ENCODE measurements at places on chromosomes 3 and 15.

- DNase-seq, result no peak
These were observed 183.2 kb downstream of the MEGF11 start for GRCh38 chr15:66070220-66070934.

DNA sequence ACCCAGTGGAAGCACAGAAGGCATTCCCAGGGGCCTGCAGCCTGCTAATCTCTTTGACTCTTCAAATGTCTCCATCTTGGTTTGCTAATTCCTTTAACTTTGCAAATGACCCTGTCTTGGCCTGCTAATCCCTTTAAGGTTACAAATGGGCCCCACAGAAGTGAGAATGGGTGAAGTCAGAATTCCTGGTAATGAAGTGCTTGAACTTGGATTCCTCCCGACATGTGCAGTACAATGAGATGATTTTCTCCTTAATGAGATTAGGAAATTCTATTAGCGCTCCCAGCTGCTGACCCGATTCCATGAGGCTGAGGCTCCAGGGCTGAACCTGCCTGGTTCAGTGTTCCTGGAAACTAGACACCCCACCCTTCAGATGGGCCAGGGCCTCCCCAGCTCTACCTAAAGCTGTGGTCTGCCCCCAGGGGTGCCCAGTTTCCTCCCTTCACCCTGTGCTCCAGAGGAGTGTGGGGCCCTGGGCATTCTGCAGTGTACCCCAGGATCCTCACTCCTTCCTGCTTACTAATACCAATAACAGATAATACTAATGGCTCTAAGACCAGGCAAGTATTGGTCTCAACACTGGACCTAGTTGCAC, 47.4 kb downstream of the SCN5A start:
- DNase-seq, result no peak

- peak; percentile 67 for DNase-seq
These were observed 107.6 kb upstream of the FXR1 start for GRCh38 chr3:180804916-180805315.

DNA sequence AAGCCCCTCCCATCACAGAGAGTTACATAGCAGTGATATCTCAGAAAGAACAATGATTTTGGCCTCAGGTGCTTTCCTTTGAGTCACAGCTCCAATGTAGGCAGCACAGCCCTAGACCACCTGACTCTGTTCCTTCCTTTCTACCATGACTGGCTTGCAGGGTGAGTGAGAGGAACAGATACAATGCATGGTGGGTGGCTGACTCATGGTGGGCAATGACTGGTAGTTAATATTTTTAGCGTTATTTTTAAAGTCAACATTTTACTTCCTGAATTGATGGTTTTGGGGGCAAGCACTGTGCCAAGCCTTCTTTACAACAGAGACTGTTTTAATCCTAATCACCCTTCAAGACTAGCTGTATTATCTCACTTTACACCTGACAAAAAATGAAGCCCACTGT, 32.8 kb upstream of the ST3GAL6 start:
- DNase-seq, result no peak

DNA sequence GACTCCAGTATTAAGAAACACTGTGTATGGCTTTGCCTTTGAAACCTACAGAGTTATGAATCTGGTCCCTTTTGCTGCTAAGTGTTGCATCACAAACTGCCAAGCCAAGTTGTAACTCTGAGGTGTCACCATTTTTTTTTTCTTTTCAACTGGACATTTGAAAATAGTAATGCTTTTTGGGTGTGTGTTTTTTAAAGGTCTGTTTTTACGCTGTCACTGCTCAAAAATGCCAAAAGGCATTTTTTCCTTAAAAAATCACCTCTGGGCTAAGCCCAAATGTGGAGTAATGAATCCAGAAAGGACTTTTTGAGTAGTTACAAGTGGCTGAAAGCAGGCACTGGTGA, 9.5 kb downstream of the SMAD3 start:
- no peak for DNase-seq

DNA sequence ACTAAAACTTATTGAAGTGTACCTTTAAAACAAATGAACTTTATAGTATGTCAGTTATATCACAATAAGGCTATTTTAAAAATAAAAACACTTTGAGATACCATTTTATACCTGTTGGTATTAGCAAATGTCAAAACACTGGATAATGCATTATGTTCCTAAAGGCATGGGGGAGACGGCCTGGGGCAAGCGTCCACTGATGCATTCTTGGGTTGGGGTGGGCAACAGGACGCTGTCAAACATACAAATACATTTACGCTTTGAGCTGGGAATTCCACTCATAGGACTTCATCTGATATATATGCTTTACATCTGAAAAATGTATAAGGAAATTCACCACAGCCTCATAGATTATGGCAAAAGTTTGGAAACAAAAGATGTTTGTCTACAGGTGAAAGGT, 7.6 kb upstream of the GATA2 start:
- DNase-seq, result no peak

DNA sequence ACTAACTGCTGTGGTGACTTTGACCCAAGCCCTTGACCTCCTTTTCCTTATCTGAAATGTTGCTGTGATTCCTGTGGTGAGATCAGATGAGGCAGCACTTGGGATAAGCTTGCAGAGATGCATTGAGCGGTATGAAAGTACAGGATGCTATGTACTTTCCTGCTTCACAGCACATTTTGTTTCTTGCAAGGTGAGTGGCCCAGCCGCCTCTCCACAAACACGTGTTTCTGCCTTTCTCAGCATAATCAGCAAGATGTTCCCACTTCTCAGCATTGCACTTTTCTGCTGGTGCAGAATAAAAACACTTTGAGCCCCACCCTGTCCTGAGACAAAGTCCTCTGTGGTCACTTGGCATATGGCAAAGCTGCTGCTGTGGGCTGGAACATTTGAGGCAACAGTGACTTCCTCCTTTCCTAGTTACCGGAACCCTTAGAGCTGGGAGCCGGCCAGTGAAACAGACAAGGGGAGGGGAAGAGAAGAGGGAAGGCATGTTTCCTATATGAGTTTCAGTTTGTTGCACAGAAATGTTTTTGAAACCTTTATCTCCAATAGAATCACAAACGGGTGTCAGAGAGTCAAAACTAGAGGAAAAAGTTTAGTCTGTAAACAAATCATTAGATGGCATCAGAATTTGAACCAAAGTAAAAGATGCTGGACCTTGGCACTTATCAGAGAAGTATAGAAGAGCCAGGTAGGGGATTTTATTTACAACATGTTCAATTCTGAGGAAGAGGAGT, 5.0 kb downstream of the NUDT16 start:
- no peak for DNase-seq

DNA sequence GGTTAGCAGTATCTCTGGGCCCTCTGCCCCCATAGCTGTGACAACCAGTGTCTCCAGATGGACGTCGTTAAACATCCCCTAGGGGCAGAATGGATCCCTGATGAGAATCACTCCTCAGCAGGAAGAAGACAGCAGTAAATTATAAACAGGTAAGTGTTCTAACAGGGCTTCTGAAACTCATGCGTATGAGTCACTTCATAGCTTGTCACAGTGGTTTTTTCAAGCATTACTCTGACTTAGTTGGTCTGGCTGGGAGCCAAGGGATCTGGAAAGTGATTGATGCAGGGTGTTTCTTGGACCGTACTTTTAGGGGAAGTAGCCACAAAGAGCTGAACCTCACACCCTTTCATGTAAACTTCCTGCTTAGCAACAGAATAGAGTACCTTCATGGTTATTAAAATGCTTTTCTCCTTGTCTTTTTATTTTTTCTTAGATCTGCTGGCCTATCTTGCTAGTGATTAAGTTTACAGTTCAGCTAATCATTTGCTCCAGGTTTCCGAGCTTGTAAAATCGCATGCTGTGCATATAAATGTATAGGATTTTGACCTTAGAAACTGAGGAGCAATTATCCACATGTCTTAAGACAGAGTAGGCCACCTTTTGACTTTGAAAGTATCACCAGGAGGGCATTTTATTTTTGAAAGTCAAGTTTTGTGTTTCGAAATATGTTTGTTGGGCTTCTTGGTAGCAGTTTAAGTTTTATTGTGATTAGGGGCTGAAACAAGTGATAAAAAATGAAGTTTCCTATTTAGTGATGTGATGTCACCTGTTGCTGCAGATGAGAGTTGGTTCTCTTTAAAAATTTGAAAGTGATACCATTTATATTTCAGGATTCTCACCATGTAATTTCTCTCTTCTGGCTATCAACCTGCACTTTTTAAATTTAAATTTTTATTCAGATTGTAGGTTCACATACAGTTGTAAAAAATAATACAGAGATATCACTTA, 333.9 kb downstream of the PTPRG start:
- no peak for DNase-seq

GRCh38 chr3:10964537-10965167, 27.9 kb upstream of the SLC6A1 start:
- DNase-seq, result no peak

DNA sequence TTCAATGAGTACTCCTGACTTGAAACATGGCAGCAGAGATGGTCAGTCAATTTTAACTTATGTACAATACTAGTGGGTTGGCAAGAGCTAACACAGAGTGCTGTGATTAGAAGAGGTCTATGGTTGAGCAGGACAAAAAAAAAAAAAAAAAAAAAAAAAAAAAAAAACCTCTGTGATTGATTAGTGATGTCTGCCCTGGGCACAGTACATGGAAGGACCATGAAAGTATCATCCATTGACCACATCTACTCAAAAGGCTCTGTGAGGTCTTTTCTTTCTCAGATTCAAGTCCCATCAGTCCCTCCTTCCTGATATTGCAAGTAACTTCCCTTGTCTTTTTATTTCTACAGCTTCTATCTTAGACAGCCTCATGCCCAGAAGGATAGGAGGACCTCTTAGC, 59.6 kb downstream of the NTRK3 start:
- DNase-seq, result no peak

GRCh38 chr3:56855856-56856512, 54.2 kb upstream of the ARHGEF3 start:
- DNase-seq, result no peak

DNA sequence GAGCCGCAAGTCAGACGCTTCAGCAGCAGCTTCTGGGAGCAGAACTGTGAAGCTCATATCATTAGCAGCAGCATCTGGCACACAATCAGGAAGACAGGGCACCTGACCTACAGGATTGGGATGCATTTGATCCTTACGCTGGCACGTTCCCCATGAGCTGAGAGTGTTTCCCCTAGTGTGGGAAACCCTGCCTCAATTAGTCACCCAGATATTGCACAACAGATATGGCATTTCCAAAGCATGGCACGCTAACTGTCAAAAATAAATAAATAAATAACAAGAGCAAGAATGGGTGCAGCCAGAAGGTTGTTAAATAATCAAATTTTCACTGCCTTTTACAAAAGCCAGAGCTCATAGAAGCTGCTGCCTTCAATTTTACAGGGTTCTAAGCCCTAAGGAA, 189.6 kb upstream of the THBS1 start:
- no peak for DNase-seq

GRCh38 chr3:16477521-16477920, 36.0 kb downstream of the RFTN1 start:
- no peak for DNase-seq

DNA sequence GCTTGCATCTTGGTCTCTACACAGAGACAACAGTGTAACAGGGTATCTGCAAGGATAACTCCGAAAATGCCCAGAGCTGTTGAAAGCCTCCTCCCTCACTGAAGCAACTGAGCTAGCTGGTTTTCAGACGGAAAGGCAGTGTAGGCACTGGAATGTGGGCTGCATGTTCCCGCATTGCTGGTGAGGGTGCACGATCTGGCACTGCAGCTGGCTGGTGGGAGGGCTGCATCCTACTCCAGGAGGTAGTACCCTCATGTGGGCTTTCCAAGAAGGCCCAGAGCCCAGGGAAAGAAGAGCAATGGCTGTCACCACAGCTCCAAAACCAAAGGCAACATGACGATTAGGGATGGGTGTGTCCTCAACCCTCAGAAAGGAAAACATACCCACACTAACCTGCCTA, 28.7 kb upstream of the RPS17 start:
- no peak for DNase-seq

- no peak for DNase-seq
These were observed 48.1 kb downstream of the STARD5 start for GRCh38 chr15:81275711-81276392.

DNA sequence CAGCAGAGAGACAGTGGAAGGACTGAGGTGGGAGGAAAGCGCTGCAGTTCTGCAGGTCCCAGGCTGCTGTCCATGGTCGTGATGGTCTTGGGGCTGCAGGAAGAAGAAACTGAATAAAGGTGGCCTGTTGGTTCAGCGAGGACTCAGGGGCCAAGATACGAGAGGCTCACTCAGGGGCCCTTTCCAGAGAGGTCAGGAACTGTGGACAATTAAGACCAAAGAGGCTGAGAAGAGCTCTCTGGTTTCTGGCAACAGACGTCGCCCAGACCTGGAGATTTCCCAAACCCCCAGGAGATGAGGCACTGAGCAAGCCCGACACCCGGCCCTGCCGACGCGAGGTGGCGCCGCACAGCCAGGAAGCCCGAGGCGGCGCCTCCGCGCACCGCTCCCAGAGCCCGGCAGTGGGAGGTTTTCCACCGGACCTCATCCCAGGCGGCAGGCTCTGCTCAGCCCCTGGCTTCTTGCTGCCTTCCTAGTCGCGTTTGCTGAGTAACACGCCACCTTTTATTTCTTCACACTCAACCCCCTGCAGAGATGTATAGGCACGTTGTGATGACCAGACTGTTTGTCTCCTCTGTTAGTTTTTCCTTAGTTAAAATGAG, 56.4 kb upstream of the ARRDC4 start:
- peak; percentile 36 for DNase-seq

GRCh38 chr3:189298469-189299375, 127.0 kb downstream of the TPRG1 start:
- DNase-seq, result no peak

- DNase-seq, result no peak
These were observed 141.5 kb upstream of the ADAMTS9 start for GRCh38 chr3:64829331-64829730.

GRCh38 chr3:44832032-44832431, 29.7 kb upstream of the TMEM42 start:
- no peak for DNase-seq

DNA sequence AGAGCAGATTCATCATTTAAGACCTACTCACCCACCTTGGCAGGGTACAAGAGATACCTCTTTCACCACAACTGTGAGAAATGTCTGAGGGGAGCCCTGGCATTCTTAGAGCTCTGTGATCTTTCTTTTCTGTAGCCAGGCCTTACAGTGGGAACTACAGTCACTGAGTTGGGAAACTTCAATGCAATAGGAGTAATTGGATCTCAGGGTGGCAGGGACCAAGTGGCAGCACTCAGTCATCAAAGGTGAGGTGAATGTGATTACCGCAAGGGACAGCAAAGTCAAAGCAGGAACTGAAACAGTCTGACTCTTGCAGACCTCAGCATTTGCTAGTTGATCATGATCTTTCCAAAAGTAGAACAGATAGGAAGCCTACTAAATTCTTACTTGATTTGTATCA, 7.2 kb upstream of the MCF2L2 start:
- no peak for DNase-seq

GRCh38 chr15:96889734-96890480, 559.4 kb downstream of the NR2F2 start:
- no peak for DNase-seq
